Spinal cord (tissue), 10 donors: ENCODE measurements at places on chromosomes 3 and 15. TPM values are rescaled to one million over a fixed set of nuclear protein-coding genes. Genes with fewer than 3 reads are reported as not detected.

- DNase-seq = no peak
These were observed 206.9 kb downstream of the KLHL25 start for GRCh38 chr15:85587707-85588411.

DNA sequence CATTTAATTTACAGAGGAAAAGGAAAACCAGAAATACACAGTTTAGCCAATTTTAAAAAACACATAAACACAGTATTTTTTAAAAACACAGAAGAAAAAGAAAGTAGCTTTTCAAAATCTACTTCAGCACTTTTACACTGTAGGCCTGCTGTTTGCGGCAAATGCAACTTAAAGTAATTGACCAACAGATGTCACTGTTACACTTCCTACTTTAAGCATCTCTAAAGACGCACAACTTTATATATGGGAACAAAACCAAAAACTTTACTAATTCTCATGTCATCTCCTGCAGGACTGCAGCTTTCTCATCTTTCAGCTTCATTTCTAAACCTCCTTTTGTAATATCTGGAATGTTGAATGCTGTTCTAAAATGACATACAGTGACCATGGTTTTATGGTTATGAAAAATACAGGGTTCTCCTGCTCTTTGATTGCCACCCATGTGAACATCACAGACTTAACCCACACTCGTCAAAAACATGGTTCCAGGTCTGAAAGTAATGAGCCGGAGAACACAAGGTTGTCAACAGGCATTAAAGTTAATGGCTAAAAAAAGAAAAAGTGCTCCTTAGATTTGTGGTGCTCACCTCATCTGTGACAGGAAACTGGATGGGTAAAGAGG, 107.9 kb downstream of the FMN1 start:
- no peak for DNase-seq

- no peak for DNase-seq
These were observed 162.9 kb upstream of the STT3B start for GRCh38 chr3:31369637-31370379.

DNA sequence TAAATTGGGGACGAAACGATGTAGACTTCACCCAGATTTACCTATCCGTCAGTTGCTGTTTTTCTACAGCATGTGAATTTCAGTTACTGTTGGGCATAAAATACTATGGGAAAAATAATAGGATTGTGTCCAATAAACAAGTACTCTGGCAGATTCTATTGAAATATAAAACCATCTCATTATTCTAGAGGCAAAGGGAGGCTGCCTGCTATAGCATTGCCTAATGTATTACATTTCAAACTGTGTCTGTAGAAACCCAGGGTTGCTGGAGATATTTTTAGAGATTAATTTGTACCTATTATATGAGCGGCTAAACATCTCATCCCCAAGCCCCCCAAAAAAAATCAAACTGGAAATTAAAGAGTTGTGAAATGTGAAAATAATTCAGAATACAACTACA, 159.6 kb upstream of the IL12A start:
- no peak for DNase-seq

The DPPA2 gene
- not detected for total RNA-seq

The DUOX1 gene
- total RNA-seq = under 0.01 TPM

GRCh38 chr15:89307791-89308190, 26.8 kb downstream of the POLG start:
- no peak for DNase-seq

DNA sequence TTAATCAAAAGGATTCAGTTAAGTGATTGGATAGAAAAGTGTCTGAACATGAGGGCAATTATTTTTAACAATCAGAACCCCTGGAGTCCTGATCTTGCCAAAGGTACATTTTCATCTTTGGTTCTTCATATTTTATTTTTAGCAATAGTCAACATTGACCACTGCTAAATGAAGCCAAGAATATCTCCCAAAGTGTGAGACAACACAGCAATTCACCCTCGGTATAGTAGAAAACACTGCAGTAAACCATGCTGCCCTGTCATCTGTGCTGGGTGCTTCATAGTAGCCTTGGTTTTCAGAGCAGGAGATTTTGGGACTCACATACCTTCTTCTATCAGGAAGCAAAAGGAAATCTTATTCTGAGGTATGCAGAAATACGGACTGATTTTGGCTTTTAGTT, 47.2 kb upstream of the PARL start:
- DNase-seq = no peak

DNA sequence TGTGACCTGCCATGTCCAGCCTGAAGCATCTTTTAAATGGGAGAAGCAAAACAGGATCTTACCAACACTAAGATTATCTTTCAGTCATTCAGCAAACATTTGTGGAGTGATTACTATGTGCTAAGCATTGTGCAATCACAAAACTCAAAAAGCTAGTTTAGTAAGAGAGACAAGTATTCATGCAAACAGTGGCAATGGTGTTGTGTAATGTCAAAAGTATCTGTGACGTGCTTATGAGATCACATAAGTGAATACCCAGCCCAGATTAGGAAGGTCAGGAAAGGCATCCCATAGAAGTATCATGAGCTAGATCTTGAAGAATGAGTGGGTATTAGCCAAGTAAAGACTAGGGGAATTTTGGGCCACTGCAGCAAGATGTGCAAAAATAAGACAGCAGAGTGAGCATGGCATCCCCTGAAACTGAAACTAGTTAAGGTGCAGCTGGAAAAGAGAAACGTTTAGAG, 32.1 kb downstream of the SEC62 start:
- DNase-seq = no peak

DNA sequence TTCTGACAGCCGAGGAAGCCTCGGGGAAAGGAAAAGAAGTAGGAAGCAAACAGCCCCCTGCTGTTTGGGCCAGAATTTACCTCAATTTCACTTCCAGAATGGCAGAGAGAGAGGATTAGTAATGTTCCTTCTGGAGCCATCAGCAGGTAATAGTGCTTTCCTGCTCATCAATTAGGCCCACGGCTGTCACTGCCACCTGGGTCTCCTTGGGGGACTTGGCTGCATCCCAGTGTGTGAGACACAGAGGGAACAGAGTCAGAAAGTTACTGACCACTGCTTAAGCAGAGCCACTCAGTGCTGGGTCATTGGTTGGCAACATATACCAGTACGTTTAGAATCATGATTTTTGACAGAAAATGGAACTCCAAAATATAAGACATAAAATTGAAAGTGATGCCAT, 397.0 kb downstream of the EPHA3 start:
- no peak for DNase-seq

GRCh38 chr3:15023719-15024118, 41.4 kb downstream of the MRPS25 start:
- DNase-seq = no peak

- no peak for DNase-seq
These were observed 147.2 kb upstream of the TPM1 start for GRCh38 chr15:62895139-62895866.
